Large intestine (tissue), 12 donors: ENCODE measurements at places on chromosomes 1 and 21.
A peak's percentile ranks its signal among the peaks of the same experiment; 100 is the strongest.

DNA sequence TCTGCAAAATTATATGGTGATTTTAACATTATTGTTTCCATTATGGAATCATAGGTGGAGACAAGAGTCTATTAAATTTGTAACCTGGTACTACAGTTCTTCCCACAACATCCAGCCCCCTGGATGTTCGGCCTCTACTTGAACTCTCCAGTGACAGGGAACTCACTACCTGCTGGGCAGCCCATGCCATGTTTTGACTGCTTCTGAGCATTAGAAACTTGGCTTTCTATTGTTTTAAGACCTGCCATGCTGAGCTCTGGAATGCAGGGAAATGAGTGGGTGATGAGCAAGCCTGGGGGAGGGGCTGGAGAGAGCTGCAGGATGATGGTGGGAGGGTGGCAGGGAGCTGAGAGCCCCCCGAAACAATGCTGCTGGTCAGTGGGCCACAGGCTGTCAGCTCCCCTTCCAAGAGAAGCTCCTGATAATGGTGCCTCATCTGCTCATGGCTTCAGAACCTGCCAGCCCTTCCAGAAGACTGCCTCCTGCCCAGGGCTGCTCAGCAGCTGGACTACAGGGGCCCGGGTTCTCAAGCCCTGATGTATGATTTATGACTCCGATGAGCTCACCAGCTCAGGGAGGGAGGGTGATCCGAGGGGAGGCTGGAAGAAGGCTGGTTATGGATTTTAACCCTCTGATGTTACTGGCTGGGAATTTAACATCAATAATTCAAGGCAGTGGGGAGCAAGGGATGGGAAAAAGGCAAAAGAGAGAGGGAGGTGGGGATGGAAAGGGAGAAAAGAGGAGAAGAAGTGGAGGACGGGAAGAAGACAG is 205.0 kb downstream of the HIVEP3 start:
- no peak for DNase-seq
- H3K4me1 ChIP-seq, result peaks cover 4% of the 10 kb centered on the region
- no peak overlapping the region for H3K27ac ChIP-seq
- peaks cover 2% of the 10 kb centered on the region for H3K27me3 ChIP-seq
- no peak overlapping the region for H3K4me3 ChIP-seq

DNA sequence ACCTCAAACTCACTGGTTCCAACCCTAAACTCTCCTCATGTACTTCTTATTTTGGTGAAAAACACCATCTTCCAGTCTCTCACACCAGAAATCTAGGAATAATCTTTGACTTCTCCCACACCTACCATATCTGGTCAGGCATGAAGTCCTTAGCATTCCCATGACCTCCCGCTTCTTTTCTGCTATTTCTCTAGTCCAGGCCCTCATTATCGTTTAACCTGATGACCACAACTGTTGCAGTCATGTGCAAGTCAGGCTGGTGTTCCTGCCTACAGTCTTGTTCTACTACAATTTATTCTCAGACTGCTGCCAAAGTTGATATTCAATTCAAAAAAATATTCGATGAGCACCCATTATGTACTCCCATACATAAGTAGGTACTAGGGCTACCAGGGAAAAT is 71.3 kb downstream of the PIK3R3 start:
- H3K4me3 ChIP-seq, result no peak overlapping the region
- peaks cover 20% of the 10 kb centered on the region for H3K4me1 ChIP-seq
- peaks cover 11% of the 10 kb centered on the region for H3K36me3 ChIP-seq
- peak overlapping the region; percentile 93 for H3K27ac ChIP-seq
- no peaks in the 10 kb centered on the region for H3K27me3 ChIP-seq
- peak; percentile 14 for DNase-seq

GRCh38 chr21:34533938-34534337 is 21.9 kb upstream of the KCNE1 start:
- no peaks in the 10 kb centered on the region for H3K36me3 ChIP-seq
- peaks cover 4% of the 10 kb centered on the region for H3K4me1 ChIP-seq
- no peaks in the 10 kb centered on the region for H3K27me3 ChIP-seq
- H3K4me3 ChIP-seq, result no peak overlapping the region
- DNase-seq, result no peak
- H3K27ac ChIP-seq, result no peak overlapping the region

- H3K27ac ChIP-seq, result no peak overlapping the region
- H3K27me3 ChIP-seq, result no peaks in the 10 kb centered on the region
- no peaks in the 10 kb centered on the region for H3K36me3 ChIP-seq
- H3K4me3 ChIP-seq, result no peak overlapping the region
- H3K4me1 ChIP-seq, result no peaks in the 10 kb centered on the region
These were observed 292.0 kb downstream of the DUSP10 start for GRCh38 chr1:221449801-221450470.

- no peak for DNase-seq
- no peaks in the 10 kb centered on the region for H3K36me3 ChIP-seq
- H3K4me1 ChIP-seq, result no peaks in the 10 kb centered on the region
- no peaks in the 10 kb centered on the region for H3K27me3 ChIP-seq
These were observed 36.9 kb downstream of the FBXO2 start for GRCh38 chr1:11617314-11617713.

DNA sequence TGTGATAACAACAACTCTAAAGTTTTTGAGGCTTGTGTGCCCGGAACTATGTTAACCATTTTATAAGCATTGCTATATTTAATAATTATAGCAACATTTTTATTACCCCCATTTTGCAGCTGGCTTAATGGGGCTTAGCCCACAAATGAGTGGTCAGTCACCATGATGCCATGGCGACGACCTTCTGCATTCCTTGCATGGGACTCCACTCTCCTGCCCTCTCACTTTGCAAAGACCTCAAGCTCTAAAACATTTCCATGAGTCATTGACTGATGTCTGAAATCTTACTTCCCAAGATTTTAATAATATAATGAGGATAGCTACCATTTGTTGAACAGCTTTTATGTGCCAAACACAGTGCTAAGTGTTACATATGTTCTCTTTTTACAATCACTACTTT is 15.4 kb downstream of the NGF start:
- H3K27me3 ChIP-seq, result peaks cover 3% of the 10 kb centered on the region
- H3K4me1 ChIP-seq, result no peaks in the 10 kb centered on the region
- no peak overlapping the region for H3K4me3 ChIP-seq
- no peak overlapping the region for H3K27ac ChIP-seq
- DNase-seq, result no peak
- H3K36me3 ChIP-seq, result no peaks in the 10 kb centered on the region

- peaks cover 99% of the 10 kb centered on the region for H3K36me3 ChIP-seq
- H3K4me1 ChIP-seq, result no peaks in the 10 kb centered on the region
- no peak overlapping the region for H3K27ac ChIP-seq
- peak; percentile 32 for DNase-seq
- H3K4me3 ChIP-seq, result no peak overlapping the region
- no peaks in the 10 kb centered on the region for H3K27me3 ChIP-seq
These were observed 29.8 kb downstream of the HYI start for GRCh38 chr1:43423672-43424550.

DNA sequence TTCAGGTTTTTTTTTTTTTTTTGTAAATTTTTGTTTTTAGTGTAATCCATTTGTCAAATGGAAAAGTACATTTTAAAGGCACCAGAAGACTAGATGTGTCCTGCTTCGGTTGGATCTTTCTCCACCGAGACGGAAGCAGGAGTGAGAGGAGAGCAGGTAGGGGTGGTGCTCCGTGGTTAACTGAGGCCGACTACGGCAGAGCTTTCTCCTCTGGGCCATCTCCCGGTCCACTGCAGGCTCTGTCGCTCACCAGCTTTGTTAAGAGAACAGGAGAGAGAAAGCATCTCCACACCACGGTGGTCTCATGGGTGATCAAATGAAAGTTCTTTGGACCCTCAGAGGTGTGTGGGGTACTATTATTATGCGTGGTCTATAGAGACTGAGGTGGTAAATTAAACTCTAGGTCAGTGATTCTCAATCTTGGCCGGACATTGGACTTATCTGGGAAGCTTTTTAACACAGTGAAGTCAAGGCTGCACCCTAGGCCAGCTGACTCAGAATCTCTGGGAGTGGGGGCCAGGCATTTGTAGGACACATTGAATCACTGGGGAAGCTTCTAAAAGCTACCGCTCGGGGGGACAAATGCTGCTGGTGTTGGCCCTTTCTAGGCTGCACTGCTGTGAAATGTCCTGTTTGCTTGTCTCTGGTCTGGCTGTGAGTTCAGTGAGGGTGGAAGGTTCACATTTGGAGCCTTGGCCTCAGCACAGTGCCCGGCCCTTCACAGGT is 25.0 kb downstream of the ABCA4 start:
- peaks cover 5% of the 10 kb centered on the region for H3K4me1 ChIP-seq
- H3K27me3 ChIP-seq, result peaks cover 4% of the 10 kb centered on the region
- no peak overlapping the region for H3K4me3 ChIP-seq
- no peak overlapping the region for H3K27ac ChIP-seq

GRCh38 chr1:35587736-35588135 is 14.6 kb downstream of the TFAP2E start:
- H3K4me3 ChIP-seq, result no peak overlapping the region
- H3K36me3 ChIP-seq, result no peaks in the 10 kb centered on the region
- H3K27me3 ChIP-seq, result no peaks in the 10 kb centered on the region
- H3K4me1 ChIP-seq, result peaks cover 4% of the 10 kb centered on the region
- DNase-seq, result no peak
